ENCODE measurements at places on chromosomes 5 and 9.

- DNase-seq: no peak
Measured at GRCh38 chr9:70639853-70640814, 225.7 kb upstream of the KLF9 start.

DNA sequence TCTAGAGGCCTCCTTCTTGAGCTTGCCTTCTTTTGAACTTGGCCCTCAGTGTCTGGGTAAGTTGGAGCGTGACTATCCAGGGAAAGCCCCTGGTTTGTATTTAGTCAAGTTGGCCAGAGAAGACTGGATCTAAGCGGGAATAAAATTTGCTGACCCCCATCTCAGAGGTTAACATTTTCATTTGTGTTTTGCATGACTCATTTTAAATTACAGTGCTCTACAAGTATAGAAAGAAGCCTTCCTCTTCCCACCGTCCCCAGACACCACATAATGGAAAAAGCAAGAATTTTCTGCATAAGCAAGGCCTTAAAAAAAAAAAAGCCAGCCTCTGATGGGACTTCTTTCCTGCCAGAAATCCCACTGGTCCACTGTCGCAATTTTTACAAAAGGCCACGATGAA is 27.2 kb downstream of the PIK3R1 start:
- no peak for DNase-seq

DNA sequence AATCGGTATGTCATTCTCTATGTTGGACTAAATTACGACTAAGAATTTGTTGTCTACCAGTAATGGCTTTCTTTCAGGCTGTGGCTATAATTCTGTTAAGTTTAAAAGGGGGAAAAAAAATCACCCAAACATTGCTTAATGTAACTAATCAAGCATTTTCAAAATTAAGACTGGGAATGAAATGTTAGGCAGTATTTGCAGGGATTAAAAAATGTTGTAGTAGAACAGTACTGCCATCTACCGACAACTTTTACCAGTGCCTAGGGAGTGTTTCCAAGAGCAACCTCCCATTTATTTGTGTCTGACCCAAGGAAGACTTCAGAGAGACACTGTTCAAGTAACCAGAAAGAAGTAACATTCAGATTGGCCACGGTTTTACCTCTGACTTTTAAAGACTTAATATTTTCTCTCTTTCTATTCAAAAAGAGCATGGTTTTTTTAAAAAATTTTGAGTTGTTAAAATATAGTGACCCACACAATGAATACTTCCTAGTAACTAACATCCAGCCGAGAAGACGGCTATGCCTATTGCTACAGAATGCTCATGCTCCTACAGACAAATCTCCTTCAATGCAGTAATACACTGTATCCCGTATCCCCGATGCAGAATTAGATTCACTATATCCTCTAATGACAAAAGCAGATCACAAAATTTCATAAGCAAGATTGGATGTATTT is 92.4 kb downstream of the ARL15 start:
- DNase-seq: no peak

DNA sequence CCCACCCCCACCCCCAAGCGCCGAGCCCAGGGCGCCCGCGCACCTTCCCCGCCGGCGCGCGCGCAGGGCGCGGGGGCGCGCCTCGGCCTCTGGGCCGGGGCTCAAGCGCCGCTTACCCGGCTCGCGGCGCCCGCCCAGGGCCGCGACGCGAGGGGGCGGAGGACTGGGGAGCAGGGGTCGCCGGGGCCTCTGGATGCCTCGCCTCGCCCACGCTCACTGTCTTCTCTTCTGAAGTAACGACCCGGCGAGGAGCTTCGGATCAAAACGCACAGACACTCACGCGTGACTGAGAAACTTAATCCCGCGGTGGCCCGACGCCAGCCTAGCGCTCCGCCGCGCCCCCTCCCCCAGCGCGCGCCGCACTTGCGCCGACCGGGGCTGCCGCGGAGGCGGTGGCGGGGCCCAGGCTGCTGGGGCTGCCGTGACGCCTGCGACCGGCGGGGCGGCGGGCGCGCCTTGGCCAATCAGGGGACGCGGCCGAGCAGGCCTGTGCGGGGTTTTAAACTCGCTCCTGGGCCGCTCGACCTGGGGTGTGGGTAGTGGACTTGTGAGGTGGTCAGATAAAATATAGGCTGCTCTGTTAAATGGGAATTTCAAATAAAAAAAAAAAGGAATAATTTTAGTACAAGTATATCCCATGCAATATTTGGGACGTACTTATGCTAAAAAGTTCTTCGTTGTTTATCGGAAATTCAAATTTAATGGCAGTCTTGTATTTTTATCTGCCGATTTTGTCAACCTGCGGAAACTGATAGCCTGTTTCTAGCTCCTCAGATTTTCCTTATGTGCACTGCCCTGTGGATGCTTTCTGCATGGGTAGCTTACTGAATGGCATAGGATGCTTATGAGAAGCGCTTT is at the start of gene MPDZ:
Gene MPDZ, minus strand, starts transcription at position 409 of the 858 bp plus-strand sequence. CDS start 29,377 bp downstream, outside the sequence.
- no peak for DNase-seq

DNA sequence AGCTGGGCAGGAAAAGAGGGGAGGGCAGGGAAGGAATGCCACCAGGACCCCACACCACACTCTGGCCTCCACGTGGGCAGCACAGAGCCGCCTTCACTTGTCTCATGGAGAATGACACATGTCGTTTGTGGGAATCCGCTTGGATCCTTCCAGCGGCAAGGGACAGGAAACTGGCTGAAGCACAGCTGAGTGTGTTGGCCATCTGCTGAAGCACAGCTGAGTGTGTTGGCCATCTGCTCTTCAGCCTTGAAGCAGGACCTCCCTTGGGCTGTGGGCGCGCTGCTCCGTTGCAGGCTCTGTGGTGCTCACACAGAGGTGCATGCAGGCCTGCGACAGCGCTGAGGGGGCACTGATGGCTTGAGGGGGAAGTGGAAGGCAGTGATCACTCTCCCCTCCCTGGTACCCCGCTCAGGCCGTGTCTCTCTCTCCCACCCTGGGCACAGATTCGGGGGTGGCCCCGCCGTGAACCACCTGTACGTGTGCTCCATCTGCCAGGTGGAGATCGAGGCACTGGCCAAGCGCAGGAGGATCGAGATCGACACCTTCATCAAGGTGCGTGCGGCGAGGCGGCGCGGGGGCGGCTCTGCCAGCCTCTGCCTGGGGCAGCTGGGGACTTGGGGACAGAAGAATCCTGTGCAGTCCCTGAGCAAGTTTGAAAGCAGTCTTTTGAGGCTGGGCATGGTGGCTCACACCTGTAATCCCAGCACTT is 40.6 kb downstream of the USP20 start:
- DNase-seq: no peak

DNA sequence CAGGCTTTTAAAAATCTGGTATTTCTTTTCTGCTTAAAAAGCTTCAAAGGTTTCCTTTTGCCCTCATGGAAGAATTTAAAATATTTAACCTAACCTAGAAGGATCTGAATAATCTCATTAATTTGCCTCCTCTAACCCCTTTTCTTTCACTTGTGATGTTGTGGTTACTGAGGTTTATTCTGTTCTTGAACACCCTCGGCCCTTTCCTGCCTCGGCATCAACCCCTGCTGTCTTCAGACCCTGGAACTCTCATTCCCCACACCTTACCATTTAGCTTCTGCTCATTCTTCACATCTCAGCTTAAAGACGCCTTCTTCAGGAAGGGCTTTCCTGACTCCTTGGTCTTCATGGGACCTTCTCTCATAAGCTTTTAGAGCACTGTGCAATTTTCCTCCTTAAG is 131.4 kb upstream of the MAN2A1 start:
- DNase-seq: no peak

DNA sequence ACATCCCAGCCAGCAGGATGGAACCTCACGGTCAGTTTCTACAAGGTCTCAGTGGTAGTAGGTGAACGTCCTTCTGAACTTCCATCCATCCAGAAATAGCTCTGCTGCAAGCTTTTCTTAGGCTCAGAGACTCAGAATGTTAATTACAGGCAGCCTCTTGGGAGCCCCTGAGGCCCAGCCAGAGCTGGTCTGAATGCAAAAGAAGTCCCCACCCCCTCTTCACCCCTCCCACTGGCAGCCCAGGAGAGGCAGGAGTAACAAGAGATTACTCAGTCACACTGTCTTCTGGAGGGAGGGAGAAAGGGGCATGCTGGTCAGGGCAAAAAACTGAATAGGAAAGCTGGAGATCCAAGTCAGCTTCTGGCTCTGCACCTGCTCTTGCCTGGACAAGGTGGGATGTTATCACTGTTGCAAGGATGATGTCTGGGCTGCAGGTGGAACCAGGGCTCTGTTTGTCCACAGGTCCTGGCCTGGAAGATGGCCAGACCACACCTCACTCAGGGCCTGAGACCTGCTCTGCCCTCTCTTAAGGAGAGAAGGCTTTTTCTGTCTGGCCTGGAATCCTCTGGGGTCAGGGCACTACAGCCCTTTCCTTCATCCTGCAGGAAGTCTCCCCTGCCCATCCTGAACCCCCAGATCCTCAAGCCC is 9.1 kb downstream of the ENHO start:
- no peak for DNase-seq
